Placental pericyte (primary cell): ENCODE measurements at places on chromosomes 2 and 18. TPM values are rescaled to one million over a fixed set of nuclear protein-coding genes. Genes with fewer than 3 reads are reported as not detected.

The OSBPL6 gene
- 0.22 and 3.0 TPM in 2 replicates for total RNA-seq

The GDF7 gene
- total RNA-seq, result under 0.01 TPM in 2 replicates

The DIPK1C gene
- not detected in 2 replicates for total RNA-seq

The SLC11A1 gene
- total RNA-seq, result under 0.01 and 0.14 TPM in 2 replicates

The ANKRD30B gene
- total RNA-seq, result 0.14 and 0.88 TPM in 2 replicates

The RGPD6 gene
- 23.4 and 26.2 TPM in 2 replicates for total RNA-seq

The NT5C1B gene
- total RNA-seq, result not detected in 2 replicates

The LYPD6 gene
- 5.2 and 12.0 TPM in 2 replicates for total RNA-seq

The SLC23A3 gene
- 0.57 and 1.1 TPM in 2 replicates for total RNA-seq

The GPR45 gene
- 0.22 TPM in 1 of 2 replicates, not detected in the other for total RNA-seq

The DYNAP gene
- not detected in 2 replicates for total RNA-seq

The DHRS9 gene
- total RNA-seq, result not detected in 2 replicates

The IL18RAP gene
- not detected in 2 replicates for total RNA-seq
